ENCODE measurements at places on chromosomes 7 and 10.

- no peak for DNase-seq
Measured at GRCh38 chr7:66277492-66277891, 72.4 kb downstream of the TPST1 start.

DNA sequence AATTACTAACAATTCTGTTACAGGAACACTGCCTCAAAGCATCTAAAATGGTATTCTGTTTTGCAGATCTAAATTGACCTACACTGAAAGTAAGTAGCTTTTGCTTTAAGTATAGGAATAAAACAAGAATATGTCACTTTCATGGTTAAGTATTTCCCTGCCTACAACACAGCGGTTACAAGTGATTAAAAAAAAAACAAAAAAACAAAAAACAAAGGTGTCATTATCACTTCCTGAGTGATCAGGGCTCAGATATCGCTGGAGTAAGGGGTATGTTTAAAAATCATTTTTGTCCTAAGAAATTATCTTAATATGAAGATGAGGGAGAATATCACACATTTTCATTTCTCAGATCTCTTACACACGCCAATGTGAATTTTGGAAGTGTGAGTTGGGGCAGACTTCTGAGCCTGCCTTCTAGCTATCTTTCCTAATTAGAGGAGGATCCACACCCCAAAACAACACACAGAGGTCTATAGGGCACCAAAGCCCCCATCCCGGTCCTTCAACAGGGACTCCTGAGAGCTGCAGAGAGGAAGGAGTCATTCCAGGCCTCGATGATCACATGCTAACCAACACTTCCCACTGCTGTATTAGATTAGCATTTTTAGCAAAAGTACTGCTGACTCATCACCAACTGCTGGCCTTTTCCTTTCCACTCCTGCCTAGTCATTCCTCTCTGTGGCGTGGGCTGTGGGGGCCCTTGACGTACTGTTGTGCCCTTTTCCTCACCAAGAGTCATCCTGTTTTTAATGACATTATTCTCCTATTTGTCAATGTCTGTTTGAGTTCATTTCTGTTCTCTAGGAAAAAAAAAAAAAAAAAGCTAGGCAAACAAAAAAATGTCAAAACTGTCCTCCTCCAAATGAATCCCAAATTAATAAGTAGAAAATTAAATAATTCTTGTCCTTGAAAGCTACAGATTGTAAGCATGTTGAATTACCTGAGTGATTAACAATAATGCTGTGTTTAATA lies 31.2 kb downstream of the PRTFDC1 start:
- peak; percentile 78 for DNase-seq

GRCh38 chr10:76303682-76304316 lies 872.4 kb downstream of the LRMDA start:
- no peak for DNase-seq

DNA sequence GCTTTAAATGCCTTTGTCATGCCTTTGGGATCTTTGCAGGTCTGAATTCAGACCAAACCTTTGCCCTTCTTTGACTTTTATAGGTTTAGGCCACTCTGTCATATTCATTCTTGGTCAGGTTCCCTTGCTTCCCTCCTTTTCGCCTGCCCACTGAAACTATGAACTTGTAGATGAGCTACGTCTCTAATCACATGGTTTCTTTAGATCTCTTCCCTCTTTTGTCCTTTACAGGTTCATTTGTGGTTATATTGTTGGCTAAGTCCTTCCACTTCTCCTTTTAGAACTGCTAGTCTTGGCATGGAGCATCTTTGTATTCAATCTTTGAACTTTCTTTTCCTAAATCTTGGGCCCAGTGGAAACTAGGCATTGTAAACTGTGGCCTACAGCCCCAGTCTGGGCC lies 104.0 kb upstream of the ZEB1 start:
- DNase-seq: no peak

DNA sequence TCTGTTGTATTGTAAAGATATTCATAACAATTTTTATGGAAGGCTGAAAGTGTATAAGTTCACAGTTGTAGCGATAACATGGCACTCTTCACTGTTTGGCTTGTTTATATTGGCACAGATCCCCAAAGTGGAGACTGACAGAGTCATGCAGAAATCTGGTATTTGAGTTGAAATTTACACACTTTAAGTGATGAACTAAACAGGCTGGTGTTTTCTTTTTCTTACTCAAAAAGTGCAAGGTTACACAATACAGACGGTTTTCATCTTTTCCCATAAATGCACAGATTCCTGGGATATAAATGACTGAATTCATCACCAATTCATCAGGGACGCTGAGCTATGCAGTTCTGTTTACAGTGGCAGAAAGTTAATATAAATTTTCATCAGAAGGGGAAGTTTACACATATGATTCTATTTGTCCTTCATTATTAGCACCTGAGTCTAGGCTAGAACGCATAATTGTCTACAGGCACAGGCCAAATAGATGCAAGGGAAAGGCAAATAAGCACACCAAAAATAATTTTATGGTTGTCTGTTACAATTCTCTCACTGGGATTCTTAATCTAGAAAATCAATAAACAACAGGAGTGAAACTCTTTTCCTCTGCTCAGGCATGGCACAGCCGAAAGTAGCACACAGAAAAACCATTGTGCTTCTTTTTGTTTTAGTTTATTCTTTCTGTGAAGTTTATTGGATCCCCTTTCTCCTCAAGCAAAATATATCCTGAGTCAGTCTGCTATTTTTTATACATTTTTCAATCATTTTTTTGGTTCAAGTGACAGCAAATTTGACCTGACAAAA lies 88.0 kb downstream of the FOXP2 start:
- DNase-seq: no peak

DNA sequence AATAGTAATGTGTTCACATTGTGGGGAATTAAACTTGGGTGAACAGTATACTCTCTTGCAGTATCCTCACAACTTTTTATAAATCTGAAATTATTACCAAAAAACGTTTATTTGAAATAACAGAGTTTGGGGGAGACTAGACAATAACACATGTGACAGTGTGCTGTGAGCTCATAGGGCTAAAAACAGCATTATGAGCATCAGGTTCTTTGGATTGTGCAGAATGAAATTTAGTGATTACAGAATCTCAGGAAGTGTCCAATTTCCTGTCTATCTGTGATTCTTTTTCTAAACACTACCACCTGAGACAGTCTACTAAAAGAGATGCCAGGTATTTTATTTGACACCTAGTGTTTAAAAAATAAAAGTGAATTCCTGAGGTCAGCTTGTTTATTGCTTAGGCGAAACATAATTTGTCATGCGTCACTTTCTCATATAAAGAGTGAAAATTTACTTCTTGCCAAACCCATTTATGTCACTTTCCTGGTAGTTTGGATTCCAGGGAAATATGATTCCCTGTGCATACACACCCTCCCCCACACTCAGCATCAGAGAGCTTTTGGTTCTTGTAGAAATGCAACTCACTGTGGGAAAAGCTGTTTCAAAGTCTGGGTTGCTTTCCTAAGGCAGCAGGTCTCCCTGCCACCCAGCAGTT lies 71.2 kb downstream of the AOAH start:
- no peak for DNase-seq

GRCh38 chr7:111765751-111766643 lies 203.7 kb upstream of the IMMP2L start:
- DNase-seq: no peak

DNA sequence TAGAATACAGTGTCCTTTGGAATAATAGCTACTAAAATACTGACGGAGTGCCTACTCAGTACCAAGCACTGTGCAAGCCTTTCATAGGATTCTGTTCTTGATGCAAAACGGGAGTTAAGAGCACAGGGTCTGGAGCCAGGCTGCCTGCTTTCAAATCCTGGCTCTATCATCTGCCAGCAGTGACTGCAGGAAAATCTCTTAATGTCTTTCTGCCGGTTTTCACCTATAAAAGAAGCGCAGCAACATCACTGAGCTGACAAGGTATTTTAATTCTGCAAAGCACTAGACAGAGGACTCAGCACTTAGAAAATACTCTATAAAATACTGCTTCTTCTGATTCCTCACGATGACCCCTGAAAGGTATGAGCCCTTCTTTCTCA lies 659 bp downstream of the FIGNL1 start:
- DNase-seq: no peak

GRCh38 chr7:85736085-85736484 lies 549.2 kb upstream of the SEMA3D start:
- DNase-seq: no peak

- no peak for DNase-seq
Measured at GRCh38 chr7:36563706-36564327, 160.5 kb downstream of the AOAH start.
